Motor neuron (in vitro differentiated cells): ENCODE measurements at places on chromosomes 4 and X. TPM values are rescaled to one million over a fixed set of nuclear protein-coding genes. Genes with fewer than 3 reads are reported as not detected.

The IGFBP7 gene
- total RNA-seq: 0.58 and 1.0 TPM in 2 replicates

The STS gene
- 5.0 and 5.2 TPM in 2 replicates for total RNA-seq

The NKX3-2 gene
- total RNA-seq: 19.1 and 24.3 TPM in 2 replicates

The FOXP3 gene
- total RNA-seq: 0.22 and 0.58 TPM in 2 replicates

The ANOS1 gene
- total RNA-seq: 17.5 and 18.1 TPM in 2 replicates

The REPS2 gene
- total RNA-seq: 1.0 and 1.1 TPM in 2 replicates
